ENCODE measurements at places on chromosomes 12 and 14.

DNA sequence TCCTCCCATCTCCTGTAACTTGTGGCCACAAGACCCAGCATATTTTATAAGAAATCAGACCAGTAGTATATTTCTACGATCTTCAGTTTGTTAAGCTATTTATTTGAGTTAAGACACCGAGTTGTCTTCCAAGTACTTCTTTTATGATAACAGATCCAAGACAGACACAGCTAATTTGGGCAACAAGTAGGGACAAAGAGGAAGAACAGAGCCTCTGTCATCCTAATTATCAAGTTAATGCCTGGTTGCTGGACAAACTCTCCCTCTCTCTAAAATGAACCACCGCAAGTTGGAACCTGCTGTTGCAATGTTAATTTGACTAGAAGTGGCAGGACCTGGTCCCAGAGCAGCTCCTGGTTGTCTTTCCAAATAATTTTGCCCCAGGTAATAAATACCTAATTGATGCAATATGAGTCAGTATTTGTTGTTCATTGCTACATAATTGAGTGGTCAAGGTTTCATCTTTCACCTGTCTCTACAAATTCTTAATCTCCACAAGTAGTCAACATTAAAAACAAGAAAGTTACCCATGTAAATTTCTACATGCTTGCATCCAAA is 323.7 kb downstream of the PAWR start:
- no peak for DNase-seq

- DNase-seq: no peak
Observed at GRCh38 chr12:38831715-38832114, 73.7 kb downstream of the CPNE8 start.

- DNase-seq: no peak
Observed at GRCh38 chr12:25574761-25575160, 21.7 kb upstream of the LMNTD1 start.

DNA sequence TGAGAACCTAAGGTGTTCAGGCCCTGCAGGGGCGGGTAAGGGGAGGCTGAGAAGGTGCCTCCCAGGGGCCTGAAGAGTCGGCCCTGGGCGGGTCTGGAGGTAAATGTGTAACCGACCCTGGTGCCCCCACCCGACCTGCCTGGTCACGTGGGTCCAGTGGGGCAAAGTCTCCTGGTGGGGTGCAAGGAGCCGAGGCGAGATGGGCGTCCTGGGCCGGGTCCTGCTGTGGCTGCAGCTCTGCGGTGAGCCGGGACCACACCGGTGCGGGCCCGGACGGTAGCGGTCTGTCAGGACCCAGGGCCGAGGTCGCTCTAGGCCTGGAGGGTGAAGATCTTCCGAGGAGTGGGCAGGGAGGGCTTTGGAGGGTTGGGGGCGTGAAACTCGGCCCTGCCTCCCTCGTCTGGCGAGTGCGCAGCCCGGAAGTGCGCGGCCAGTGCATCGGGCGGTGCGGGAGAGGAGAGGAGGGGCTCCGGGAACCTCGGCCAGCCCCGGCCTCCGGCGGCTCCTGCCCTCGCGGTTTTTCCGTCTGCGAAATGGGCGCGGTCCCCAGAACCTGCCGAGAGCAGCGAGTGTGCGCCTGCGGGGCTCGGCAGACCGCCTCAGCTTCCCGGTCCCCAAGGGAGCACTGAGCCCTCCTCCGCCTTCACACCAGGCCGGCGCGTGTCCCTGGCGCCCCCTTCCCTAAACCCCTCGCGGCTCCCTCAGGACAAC is at the start of gene AMN:
TSS of gene AMN (plus strand) at position 174 of the 711 bp plus-strand sequence. CDS start at position 200, 26 bp downstream.
- DNase-seq: no peak

- no peak for DNase-seq
Observed at GRCh38 chr14:82587226-82587625, 1053.6 kb upstream of the SEL1L start.

- DNase-seq: no peak
Observed at GRCh38 chr14:52439476-52439875, 112.8 kb downstream of the TXNDC16 start.

DNA sequence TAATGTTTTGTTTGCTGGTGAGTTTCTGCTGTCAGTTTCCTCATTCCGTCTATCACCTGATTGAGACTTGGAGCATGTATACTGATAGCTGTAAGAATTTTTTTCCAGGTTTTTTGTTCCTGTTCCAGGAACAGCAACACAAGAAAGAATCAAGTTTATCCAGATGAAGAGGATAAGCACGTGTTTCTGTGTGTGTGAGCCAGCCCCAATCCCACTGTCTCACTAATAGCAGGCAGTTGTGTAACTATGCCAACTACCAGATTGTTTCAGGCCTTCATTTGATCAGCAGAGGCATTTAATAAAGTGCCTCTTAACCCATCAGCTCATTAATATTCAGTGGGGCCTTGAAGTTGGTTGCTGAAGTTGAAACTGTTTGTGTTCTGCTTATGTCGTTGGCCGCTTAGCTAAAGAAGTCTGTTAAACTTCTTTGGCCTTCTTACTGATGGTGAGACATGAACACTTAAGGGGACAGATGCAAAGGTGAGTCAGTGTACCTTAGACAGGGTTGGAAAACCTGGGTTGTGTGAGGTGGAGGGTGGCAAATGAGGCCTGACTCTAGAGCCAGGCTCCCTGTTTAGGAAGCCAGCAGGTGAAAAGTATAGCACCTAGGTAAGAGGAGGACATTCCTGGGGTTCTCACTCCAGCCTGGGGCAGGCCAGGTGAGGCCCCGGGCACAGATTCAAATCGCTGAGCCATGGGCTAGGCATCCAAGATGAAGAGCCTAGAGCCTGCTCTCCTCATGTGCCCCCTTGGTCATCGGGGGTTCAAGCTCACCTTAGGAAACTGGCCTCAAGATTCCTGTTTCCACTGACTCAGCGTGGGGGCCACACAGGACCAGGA is 3.7 kb downstream of the ANKRD13A start:
- no peak for DNase-seq

- DNase-seq: no peak
Observed at GRCh38 chr14:104818714-104819161, 17.8 kb downstream of the ZBTB42 start.

DNA sequence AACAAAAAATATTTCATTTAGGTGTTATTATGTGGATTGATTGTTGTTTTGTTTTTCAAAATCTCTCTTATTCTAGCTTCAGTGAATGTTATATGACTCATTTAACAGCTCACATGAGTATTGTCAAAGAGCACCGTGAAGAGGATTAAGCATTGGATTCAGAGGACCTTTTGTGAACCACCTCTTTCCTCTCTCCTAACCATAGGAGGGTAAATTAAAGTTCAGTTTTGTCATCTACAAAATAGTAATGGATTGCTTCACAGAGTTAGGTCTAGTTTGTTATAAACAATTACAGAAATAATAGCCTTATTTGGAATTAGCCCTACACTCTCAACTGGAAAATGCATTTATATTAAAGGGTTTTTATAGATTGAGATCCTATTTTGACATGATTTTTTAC is 962 bp upstream of the KERA start:
- no peak for DNase-seq

- DNase-seq: no peak
Observed at GRCh38 chr14:91870001-91870400, 2.7 kb upstream of the TC2N start.

DNA sequence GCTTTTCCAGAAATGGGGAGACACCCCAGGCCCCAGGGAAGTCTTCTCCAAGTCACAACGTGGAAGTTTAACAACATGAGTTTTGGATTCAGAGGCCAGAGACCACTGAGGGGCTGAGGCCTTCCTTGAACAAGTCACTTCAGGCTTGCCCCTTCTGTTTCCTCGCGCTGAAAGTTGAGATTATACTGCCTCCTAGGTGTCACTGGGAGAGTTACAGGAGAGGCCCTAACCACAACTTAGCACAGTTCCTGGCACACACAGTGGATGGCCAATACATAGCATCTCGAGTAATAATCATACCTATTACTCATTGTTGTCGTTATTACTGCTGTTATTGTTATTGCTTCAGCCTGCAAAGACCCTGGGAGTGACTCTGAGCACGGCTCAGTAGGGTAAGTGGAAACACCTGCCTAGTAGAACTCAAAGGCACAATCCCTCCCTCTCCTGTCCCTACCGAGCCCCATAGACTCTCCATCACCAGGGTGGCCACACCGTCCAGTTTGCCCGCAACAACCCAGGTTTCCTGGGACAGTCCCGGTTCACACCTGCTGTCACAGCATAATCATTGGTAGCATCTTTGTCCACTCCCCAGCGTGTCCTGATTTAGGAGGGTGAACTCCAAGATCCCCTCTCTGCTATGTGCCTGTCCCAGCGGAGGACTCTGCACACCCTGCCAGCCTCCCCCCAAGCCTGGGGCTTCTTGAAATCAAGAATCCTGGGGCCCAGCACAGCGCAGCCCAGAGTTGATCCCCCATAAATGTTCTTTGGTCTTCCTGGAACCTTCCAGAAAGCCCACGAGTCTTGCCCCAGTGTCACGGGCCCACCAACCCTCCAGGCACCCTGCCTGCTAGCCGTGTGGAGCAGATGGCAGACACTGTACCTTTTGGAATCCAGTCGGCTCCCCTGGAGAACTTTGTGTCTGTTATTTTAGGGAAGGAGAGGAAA is 85.0 kb downstream of the SYNE3 start:
- no peak for DNase-seq

DNA sequence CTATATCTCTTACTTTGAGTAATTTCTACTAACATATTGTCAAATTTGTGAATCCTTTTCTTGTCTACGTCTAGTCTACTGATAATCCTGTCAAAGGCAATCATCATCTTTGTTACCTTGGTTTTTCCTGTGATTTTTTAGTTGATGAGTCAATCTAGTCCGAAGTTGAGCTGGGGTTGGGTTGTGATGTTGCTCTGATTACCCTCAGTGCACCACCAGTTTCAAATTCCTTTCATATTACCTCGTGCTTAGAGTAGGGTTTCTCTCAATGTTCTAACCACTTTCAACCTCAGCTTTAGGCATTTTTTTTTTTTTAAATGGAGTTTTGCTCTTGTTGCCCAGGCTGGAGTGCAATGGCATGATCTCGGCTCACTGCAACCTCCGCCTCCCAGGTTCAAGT is 186.8 kb downstream of the BTG1 start:
- DNase-seq: no peak

DNA sequence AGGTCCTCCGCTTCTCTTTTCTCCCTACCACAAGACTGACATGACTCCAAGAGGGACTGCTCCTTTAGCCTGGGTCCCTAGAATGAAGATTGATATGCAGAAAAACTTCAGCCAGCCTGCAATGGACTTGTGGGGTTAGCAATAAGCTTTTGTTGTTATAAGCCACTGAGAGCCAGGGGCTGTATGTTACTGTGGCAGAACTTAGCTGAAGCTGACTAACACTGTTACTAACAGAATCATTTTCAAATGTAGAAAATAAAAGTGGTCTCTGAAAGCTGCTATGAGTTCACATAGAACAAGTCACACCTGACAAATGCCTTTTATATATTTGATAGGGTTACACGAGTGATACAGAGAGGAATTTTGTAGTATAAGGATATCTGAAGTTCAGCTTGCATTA is 13.6 kb upstream of the RFLNA start:
- DNase-seq: no peak

DNA sequence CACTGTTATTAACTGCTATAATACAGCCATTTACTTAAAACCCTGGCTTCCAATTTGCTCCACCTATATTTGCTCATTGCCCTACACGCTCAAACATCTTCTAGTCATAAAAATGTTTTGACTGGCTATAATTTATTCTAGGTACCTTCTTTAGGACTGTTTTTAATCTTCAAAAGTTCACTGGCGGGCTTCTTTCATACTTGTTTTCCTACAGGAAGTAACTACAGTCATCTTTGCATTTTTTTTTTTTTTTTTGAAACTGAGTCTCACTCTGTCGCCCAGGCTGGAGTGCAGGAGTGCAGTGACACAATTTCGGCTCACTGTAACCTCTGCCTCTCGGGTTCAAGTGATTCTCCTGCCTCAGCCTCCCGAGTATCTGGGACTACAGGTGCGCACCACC is 32.5 kb downstream of the MPHOSPH9 start:
- DNase-seq: no peak

- DNase-seq: no peak
Observed at GRCh38 chr12:115758183-115758582, 519.3 kb downstream of the MED13L start.

- DNase-seq: no peak
Observed at GRCh38 chr12:115572440-115572839, 705.1 kb downstream of the MED13L start.

DNA sequence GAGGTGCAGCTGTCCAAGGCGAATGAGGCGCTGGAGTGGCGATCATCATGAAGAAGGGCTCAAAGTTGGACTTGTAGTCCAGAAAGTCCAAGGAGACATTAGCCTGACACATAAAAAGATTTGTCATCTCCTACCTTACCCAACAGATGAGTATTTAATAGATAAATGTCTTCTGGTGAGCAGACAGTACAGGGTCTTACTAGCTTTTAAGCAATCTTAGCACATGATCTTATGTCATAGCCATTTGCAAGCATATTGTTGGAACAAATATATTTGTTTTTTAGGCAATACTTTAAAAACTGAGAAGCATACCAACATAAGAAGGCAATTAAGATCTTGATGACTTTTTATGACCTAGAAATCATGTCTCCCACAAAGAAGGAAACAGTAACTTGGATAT is 16.0 kb downstream of the GNS start:
- DNase-seq: no peak

- DNase-seq: no peak
Observed at GRCh38 chr12:67436230-67436629, 167.1 kb downstream of the CAND1 start.

DNA sequence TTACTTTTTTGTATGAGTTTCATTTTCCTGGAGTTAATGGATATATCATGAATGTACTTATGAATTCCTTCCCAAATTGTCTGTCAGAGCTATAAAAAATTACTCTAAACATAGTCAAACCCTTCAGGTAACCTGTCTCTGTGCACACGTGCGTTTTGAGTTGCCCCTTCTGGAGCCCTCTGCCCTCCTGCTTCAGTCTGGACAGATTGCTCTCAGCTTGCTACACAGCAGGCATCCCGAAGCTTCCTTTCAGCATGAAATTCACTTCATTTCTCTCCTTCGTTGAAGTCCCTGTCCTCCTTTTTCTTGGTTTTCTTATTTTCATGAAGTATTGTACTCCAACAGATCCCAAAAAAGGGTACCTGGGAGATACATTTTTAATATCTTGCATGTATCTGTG is 47.3 kb downstream of the FNTB start:
- no peak for DNase-seq

- DNase-seq: no peak
Observed at GRCh38 chr14:100532906-100533655, 54.1 kb downstream of the BEGAIN start.

GRCh38 chr12:91194500-91194899 is 11.9 kb upstream of the DCN start:
- DNase-seq: no peak

GRCh38 chr14:42095155-42095554 is 488.5 kb downstream of the LRFN5 start:
- DNase-seq: no peak
